ENCODE measurements at places on chromosomes 3 and 15.
A peak's percentile ranks its signal among the peaks of the same experiment; 100 is the strongest.

DNA sequence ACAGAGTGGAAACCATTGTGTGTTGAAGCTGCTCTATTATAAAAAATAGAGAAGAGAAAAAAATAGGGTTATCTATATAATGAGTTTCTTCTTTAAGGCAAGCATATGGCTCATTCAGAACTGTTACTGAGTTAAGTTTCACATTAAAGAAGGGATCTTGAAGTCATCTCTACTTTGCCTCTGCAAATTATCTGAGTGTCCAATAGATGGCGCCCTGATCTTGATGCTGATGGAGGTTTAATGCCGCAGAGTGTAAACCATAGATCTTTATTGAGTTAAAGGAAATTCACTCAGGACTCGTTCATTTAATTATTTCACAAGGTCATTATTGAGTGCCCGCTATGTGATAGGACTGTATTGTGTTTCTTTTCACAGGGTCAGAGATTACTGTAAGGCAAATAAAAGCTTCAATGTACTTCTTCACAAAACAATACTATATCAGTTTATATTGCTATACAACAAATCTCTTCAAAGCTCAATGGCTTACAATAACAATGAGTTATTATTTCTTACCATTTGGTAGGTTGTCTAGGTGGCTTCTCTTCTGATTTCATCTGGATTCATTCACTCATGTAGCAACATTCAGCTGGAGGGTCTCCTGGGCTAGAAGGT is 171.4 kb downstream of the NSUN3 start:
- H3K36me3 ChIP-seq, result no peaks in the 10 kb centered on the region
- no peak for DNase-seq

DNA sequence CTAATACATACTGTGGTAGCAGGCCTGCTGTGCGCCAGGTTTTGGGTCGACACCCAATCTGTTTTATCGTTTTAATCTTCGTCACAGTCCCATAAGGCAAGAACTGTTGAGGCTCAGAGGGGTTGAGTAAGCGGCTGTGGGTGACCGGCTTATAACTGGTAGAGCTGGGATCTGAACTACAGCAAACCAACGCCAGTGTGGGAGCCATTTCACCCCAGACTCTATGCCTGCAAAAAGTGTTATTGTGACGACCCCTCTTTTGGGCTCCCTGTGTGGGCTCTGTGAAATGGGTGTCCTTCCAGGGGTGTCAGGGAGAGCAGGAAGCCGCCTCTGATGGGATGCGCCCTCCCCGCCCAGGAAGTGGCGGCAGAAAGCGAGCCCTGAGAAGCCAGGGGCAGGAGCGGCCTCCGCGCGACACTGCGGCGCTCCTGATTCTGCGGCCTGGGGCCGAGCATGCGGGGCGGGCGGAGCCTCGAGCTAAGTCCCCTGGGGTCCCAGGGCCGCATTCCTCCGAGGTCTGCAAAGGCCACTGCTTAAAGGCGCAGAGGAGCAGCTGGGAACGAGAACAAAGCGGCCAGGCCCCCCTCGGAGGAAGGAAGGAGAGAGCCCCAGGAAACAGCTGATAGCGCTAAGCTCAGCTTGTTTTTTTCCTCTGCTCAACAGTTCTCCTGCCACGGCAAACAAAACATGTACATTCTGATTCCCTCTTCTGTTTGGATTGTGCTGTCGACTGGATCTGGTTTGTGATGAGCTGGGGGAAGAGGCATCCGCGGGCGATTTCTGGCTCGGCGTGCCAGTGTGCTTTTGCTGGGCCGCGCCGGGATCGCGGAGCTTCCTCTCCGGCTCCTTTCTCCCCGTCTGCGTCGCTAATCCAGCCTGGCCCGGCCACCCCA is 33.9 kb downstream of the GRK7 start:
- peak; percentile 89 for DNase-seq
- peak overlapping the region; percentile 43 for H3K4me3 ChIP-seq
- H3K27me3 ChIP-seq, result no peaks in the 10 kb centered on the region
- H3K27ac ChIP-seq, result peak overlapping the region; percentile 89
- H3K36me3 ChIP-seq, result no peaks in the 10 kb centered on the region
- H3K4me1 ChIP-seq, result peaks cover 18% of the 10 kb centered on the region

DNA sequence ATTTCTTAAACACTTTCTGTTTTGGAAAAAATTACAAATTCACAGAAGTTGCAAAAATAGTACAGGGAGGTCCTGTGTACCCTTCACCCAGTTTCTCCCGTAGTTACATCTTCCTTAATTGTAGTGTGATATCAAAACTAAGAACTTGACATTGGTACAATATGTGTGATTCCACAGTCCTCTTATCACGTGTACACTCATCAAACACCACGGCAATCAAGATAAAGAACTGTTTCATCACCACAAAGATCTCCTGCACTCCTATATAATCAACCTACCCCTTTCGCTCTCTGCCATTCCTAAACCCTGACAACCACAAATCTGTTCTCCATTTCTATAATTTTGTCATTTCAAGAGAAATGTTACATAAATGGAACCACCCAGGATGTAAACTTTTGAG is 31.4 kb downstream of the POMGNT2 start:
- no peaks in the 10 kb centered on the region for H3K4me1 ChIP-seq
- H3K36me3 ChIP-seq, result peaks cover 5% of the 10 kb centered on the region
- H3K4me3 ChIP-seq, result no peak overlapping the region
- no peak overlapping the region for H3K27ac ChIP-seq

GRCh38 chr3:81931265-81932251 is 170.1 kb upstream of the GBE1 start:
- H3K27me3 ChIP-seq, result no peaks in the 10 kb centered on the region
- no peaks in the 10 kb centered on the region for H3K4me1 ChIP-seq
- H3K27ac ChIP-seq, result no peak overlapping the region
- no peak overlapping the region for H3K4me3 ChIP-seq

DNA sequence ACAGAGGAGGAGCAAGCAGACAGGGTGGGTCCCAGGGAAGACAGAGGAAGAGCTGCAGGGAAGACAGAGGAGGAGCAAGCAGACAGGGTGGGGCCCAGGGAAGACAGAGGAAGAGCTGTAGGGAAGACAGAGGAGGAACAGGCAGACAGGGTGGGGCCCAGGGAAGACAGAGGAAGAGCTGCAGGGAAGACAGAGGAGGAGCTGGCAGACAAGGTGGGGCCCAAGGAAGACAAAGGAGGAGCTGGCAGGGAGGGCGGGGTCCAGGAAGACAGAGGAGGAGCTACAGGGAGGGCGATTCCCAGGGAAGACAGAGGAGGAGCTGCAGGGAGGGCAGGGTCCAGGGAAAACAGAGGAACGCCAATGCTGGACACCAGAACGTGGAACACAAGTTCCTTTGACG is 66.5 kb downstream of the PLXNA1 start:
- no peak overlapping the region for H3K4me3 ChIP-seq
- peak; percentile 28 for DNase-seq
- no peak overlapping the region for H3K27ac ChIP-seq
- H3K4me1 ChIP-seq, result no peaks in the 10 kb centered on the region

GRCh38 chr15:70297465-70298058 is 199.8 kb upstream of the TLE3 start:
- no peak overlapping the region for H3K4me3 ChIP-seq
- H3K27me3 ChIP-seq, result no peaks in the 10 kb centered on the region
- H3K36me3 ChIP-seq, result no peaks in the 10 kb centered on the region
- no peak for DNase-seq

GRCh38 chr3:66220602-66221377 is at the start of gene SLC25A26:
Gene SLC25A26, plus strand, starts transcription at chr3:66221001. Its CDS starts 94 bp downstream, at chr3:66221095.
- peak within 1 kb of the TSS; percentile 80 for H3K27ac ChIP-seq
- no peaks in the 10 kb centered on the region for H3K36me3 ChIP-seq
- peak within 1 kb of the TSS; percentile 89 for H3K4me3 ChIP-seq
- no peaks in the 10 kb centered on the region for H3K27me3 ChIP-seq

DNA sequence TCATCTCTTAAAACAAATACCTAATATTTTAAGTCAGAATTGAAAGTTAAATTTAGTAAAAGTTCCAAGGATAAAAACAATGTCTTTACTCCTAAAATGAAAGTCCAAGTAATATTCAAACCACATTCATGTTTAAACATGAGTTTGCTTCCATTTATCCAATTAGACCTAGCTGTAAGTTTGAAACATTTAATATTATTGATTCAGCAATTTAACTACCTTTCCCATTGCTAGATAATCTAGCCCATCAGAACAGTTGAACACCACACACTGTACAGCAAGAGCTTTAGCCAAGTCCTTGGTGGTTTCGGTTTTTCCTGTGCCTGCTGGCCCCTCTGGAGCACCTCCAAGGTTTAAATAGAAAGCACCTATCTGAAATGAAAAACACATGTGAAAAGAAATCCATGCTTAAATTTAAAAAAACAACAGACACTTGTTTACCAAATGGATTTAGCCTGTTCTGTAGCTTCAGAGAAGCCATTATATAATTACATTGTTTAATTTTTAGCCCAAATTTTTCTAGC is 97.8 kb downstream of the DNAH12 start:
- H3K27ac ChIP-seq, result no peak overlapping the region
- DNase-seq, result no peak
- no peak overlapping the region for H3K4me3 ChIP-seq
- H3K27me3 ChIP-seq, result no peaks in the 10 kb centered on the region
- H3K4me1 ChIP-seq, result no peaks in the 10 kb centered on the region
- no peaks in the 10 kb centered on the region for H3K36me3 ChIP-seq

DNA sequence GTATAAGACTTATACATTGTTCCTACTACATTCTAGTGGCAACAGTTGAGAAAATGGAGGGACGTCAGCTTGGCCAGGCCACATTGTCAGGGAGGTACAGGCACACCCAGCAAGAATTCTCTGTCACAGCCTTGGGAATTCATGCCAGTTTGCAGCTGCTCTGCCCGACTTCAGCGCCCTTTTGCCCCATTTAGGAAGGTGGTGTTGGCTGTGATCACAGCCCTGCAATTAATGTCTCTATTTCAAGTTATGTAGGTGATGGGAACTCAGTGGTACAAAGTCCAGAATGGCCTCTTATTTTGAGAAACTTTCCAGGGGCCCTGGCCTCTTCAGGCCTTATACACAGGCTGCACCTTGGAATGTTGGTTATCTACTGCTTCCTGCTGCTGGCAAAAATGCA is 26.7 kb downstream of the AMOTL2 start:
- no peak overlapping the region for H3K27ac ChIP-seq
- no peaks in the 10 kb centered on the region for H3K4me1 ChIP-seq
- no peak overlapping the region for H3K4me3 ChIP-seq

DNA sequence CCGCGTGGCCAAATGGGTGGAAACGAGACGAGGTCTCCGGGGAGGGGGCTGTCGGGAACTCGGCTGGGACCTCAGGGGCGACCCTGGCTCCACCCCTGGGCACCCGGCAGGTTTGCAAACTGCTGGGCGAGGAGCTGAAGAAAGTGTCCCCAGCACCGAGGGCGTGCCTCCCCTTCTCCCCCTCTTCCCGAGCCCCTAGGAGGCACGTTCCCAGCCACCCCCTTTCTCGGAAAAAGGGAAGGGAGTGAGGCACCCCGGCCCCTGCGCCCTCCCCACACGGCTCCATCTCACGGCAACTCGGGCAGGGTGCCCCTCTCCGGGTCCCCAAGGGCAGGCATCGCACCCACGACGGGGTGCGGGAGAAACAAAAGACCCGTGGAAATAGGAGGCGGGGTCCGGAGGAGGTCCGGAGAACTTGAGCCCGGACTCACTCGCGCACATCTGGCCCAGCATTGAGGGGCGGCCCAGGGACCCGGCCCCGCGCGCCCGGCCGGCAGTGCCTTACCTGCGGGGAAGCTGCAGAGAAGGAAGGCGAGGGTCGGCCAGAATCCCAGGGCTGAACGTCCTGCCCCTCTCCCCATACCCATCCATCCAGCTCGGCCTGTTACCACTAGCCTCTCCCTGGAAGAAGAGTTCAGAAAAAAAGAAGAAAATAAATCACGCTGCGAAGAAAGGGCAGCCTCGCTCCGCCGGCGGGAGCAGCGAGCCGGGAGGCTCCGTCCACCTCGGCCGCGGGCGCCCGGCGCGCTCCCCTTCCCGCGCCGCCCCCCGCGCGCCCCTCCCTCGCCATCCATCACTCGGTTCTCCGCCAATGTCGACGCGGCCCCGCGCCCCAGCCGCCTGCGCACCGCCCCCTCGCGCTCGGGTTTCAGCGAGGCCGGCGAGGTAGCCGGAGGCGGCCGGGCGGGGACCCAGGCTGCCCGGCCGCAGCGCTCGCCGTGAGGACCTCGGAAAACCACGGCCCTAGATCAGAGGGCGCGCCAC is 16.3 kb downstream of the RGMA start:
- H3K27ac ChIP-seq, result no peak overlapping the region
- DNase-seq, result no peak
- peak overlapping the region; percentile 30 for H3K4me3 ChIP-seq
